Left ventricle myocardium superior (tissue), 1 donor: ENCODE measurements at places on chromosomes 13 and 19. TPM values are rescaled to one million over a fixed set of nuclear protein-coding genes. Genes with fewer than 3 reads are reported as not detected.

- DNase-seq, result no peak
Observed at GRCh38 chr13:41812851-41813250, 148.1 kb downstream of the VWA8 start.

THSD1 gene
- total RNA-seq, result 5.0 TPM

DNA sequence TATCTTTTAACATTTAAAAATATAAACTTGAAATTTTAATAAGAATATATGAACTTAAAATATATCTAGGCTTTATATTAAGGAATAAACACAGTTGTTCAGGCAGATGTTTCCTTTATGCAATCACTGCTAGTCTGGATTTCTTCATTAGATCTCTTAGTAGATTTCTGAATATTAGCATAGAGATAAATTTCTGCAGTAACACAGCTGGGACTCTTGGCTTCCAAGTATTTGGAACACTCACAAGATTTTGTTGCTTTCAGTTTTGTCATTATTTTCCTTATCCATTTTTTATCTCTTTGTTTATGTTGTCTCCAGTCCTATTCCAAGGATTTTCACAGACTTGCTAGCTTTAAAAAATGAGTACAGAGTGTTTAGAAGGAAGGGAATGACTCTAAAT is 857.1 kb downstream of the GPC5 start:
- no peak for DNase-seq

DNA sequence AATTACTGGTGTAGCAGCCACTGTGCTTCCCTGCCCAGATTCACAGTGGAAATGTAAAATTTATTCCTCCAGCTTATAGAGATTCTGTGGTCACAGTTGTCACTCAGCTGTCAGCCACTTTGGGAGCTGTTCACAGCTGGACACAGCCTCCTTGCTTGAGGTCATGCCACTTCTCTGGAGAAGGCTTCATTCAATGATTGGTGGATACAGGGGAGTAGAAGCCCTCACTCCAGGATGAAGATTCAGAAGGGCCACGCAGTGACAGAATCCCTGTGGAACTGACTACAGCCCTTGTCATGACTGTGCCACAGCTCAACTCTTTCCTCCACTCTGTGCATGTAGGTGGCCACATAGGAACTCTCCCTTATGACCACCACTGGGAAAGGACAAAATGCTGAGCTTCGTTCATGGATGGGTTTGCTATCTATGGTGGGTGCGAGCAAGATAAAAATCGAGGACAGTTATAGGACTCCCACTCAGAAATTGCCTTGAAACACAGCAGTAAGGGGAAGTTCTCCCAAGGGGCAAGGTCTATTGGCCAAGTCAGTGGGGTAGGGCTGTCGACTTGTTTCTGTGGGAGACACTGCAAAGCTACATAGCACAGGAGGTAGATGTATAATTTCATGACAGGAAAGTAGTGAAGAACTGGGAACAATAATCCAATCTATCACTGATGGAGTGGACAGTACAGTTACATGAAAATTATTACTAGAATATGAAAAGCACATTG is 98.7 kb downstream of the CCNA1 start:
- no peak for DNase-seq

DNA sequence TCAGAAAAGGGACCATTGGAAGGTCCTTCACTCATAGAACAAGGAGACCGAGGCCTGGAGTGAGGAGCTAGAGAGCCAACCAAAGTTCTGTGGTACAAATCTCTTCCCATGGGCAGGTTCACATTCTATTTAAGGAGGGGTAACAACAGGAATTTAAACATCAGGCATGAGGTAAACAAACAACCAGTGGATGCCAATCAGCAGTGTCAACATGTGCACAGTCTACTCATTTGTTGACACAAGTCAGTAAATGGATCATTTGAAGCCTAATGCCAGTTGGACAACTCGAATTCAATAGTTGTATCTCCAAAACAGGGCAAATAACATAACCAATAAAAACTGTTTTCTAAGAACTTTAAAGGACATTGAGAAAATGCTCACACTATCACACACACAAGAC is 6.3 kb upstream of the DOCK9 start:
- DNase-seq, result no peak

DNA sequence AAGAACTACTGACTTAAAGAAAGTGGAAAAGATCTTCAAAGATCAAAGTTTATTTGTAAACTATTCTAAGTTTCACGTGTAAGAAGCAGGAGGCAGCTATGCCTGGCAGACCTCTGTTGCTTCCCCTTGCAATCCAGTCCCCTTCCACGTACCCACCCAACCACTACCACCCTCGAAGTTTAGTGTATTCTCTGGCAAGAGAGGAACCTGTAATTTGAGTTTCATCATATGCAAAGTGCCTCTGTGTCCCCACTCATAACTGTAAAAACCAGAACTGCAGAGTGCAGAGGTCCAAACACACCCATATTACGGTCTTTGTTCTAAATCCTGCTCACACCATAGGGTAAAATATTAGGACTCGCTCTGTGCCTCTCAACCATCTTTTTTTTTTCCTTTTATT is 75.8 kb upstream of the FRY start:
- no peak for DNase-seq

DNA sequence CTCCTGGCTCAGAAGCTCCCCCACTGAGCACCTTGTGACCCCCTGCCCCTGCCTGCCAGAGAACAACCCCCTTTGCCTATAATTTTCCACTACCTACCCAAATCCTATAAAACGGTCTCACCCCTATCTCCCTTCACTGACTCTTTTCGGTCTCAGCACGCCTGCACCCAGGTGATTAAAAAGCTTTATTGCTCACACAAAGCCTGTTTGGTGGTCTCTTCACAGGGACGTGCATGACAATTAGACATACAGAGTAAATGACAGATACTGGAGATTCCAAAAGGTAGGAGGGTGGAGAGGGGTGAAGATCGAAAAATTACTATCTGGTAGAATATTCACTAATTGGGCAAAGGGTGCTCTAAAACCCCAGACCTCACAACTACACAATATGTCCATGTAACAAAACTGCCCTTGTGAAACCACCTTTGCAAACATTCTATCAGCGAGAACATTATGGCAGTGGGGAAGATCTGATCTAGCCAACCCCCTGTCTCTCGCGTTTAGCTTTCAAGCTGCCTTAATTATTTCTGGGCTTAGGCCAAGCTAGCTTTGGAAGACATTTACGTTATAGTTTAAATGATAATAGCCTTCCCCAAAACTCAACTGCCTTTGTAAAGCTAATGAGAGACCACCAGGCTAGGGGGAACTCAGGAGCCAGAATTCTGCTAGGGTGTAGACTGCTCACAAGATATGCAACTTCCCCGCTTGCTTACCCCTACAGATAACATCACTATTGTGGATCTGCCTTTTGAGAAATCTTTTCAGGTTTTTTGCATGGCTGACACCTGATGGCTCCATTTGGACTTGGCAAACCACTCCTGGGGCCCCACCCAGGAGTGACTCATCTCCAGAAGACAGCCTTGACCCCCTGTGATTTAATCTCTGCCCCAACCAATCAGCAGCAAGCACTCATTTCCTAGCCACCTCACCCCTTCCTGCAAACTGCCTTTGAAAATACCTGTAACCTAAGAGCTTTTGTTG is 1534.0 kb upstream of the SPRY2 start:
- no peak for DNase-seq

DNA sequence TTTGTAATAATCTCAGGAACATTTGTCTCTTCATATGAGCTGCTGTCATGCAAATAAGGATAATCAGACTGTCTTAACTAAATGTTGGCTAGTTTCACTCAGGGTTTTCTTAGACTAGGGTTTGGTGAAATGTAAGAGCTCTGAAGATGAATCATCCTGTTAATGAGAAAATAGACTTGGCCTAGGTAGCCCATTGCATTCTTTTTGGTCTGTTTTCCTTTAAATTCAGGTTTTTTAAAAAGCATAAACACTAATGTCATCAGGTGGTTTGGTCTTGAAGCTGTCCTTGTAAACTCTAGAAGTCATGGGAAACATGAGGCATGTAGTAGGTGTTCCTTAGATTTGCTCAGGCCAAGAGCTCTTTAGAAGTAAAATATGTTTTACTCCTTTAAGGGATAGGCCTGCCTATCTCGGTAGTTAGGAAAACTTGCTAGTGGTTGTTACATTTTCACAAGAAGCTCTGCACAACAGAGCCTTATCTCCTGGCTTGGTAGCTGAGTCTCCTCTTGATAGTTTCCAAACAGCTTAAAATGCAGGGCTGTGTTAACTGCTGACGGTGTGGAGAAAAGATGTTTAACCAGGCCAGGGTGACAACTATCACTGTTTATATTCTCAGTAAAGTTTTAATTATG is 62.0 kb upstream of the C1QTNF9B start:
- DNase-seq, result no peak

DNA sequence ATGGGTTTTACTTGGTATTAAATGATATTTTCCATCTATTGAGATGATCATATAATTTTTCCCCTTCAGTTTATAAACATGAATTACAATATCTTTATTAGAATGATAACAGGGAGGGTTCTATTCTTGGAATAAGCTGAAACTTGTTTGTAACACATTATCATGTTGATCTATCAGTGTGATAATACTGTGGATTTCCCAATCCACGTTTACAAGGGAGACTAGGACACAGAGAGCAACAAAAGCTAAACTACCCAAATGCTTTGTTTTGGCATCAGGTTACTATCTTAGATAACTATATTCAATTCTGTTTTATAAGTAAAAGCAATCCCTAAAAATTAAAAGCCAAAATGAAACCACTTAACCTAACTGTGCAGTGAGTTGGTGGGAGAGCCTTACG is 92.5 kb downstream of the TUBGCP3 start:
- DNase-seq, result no peak
